ENCODE measurements at places on chromosomes 6 and 20.

- H3K27ac ChIP-seq = peak overlapping the region; percentile 96
- peak; percentile 93 for DNase-seq
- H3K36me3 ChIP-seq = peaks cover 71% of the 10 kb centered on the region
- H3K4me3 ChIP-seq = peak overlapping the region; percentile 85
- no peaks in the 10 kb centered on the region for H3K27me3 ChIP-seq
Measured at GRCh38 chr6:35302604-35303241, 5.1 kb downstream of the DEF6 start.

GRCh38 chr6:20365456-20365855 lies 36.2 kb upstream of the E2F3 start:
- peak overlapping the region; percentile 99 for H3K27ac ChIP-seq
- peaks cover 2% of the 10 kb centered on the region for H3K27me3 ChIP-seq
- peak overlapping the region; percentile 68 for H3K4me3 ChIP-seq

- peaks cover 24% of the 10 kb centered on the region for H3K4me1 ChIP-seq
- H3K27me3 ChIP-seq = peaks cover 8% of the 10 kb centered on the region
- H3K36me3 ChIP-seq = no peaks in the 10 kb centered on the region
- peak overlapping the region; percentile 64 for H3K4me3 ChIP-seq
Measured at GRCh38 chr6:28953585-28954258, 29.9 kb upstream of the TRIM27 start.

DNA sequence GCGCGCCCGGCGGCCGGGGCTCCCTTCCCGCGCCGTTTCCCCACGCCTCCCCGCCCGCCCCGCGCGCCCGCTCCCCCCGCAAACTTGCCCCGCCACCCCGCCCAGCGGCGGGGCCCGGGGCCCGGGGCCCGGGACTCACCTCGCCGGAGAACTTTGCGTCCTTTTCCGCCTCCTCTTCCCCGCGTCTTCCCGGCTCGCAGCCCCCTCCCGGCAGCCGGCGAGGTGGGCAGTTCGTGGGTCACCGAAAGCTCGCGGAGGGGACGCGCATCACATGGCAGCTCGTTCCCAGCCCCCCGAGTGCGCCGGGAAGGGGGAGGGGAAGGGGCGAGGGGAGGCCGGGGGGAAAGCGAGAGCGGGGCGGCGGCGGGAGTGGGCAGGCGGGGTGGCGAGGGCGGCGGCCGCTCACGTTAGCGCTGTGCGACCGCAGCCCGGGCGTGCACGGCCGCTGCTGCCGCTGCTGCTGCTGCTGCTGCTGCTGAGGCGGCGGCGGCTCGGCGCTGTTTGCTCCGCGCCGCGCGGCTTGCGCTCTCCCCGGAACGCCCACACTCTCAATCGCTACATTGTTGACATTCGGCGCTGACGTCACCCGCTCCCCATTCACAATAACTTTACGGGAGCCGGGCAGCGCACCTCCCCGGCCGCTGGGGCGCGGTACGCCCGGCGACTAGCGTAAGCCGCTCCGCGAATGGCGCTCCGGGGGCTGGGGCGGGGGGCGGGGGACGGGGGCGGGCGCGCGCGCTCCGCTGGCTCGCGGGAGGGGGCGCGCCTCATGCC lies at the start of gene BACH2:
Gene BACH2, minus strand, starts transcription at position 503 of the 774 bp plus-strand sequence. CDS start 287,999 bp downstream, outside the sequence.
- H3K4me3 ChIP-seq = peak within 1 kb of the TSS; percentile 78
- peak; percentile 96 for DNase-seq
- peaks cover 15% of the 10 kb centered on the region for H3K36me3 ChIP-seq
- H3K4me1 ChIP-seq = peaks cover 27% of the 10 kb centered on the region
- H3K27me3 ChIP-seq = peaks cover 14% of the 10 kb centered on the region
- H3K27ac ChIP-seq = peak within 1 kb of the TSS; percentile 96

- H3K4me3 ChIP-seq = no peak overlapping the region
- H3K4me1 ChIP-seq = peaks cover 29% of the 10 kb centered on the region
- peak overlapping the region; percentile 20 for H3K27ac ChIP-seq
- no peaks in the 10 kb centered on the region for H3K27me3 ChIP-seq
- peaks cover 58% of the 10 kb centered on the region for H3K36me3 ChIP-seq
Measured at GRCh38 chr6:159758031-159759001, 3.5 kb upstream of the ACAT2 start.

All from activated CD4-positive, alpha-beta T cell treated with anti-CD3 and anti-CD28 coated beads, Interleukin-2, amount 10 ng/mL, durations not matched to agents 7 days and 5 days (primary cell).